ENCODE measurements at places on chromosomes 3 and 15.

DNA sequence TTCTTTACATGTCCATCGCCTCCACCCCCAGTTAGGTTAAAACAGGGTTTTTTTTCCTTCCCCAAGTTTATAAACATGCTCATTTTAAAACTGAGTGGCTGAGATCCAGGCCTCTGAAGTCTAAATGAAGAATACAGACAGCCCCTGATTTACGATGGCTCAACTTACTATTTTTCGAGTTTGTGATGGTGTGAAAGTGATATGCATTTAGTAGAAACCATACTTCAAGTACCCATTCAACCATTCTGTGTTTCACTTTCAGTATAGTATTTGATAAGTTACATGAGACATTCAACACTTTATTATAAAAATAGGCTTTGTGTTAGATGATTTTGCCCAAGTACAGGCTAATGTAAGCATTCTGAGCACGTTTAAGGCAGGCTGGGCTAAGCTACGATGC, 30.5 kb upstream of the GNB5 start:
- no peak for DNase-seq

DNA sequence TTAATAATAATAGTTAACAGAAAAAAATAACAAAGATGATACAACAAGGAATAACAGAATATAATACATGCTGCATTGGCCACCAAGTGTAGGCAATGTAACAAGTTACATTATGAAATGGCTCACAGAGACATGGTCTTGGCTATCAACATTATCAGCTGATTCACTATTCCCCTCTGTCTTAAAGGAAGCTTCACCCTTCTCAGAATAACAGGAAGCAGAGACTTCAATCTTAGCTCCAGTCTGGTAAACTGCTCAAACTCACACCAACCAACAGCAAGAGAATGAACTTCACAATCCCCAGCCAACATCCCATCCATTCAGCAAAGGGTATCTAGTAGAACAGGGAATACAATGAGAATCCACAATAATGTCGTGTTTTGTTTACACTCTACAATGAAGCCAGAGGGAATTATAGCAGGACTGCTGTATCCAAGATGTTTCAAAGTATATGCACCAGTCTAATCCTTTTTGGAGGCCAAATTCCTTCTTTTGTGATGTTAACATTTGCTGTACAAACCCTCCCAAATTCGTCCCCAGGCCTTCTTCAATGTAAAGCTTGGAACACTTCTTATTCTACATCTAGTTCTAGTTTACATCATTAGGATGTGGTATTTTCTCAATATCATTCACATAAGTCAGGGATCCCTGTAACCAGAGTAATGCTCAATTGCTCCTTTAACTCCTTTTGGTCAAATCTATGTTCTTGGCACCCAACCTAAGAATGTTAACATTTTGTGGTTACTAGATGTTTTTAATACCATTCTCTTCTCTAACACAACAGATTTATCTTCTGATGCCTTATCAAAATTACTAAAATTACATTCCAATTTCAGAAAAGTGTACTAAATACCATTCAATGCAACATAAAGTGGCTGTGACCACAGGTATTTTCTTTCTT, 52.4 kb upstream of the CMSS1 start:
- no peak for DNase-seq

- DNase-seq, result no peak
These were observed 187.4 kb upstream of the LINGO1 start for GRCh38 chr15:77819851-77820728.

GRCh38 chr3:68779261-68779660, 153.1 kb downstream of the TAFA4 start:
- no peak for DNase-seq

DNA sequence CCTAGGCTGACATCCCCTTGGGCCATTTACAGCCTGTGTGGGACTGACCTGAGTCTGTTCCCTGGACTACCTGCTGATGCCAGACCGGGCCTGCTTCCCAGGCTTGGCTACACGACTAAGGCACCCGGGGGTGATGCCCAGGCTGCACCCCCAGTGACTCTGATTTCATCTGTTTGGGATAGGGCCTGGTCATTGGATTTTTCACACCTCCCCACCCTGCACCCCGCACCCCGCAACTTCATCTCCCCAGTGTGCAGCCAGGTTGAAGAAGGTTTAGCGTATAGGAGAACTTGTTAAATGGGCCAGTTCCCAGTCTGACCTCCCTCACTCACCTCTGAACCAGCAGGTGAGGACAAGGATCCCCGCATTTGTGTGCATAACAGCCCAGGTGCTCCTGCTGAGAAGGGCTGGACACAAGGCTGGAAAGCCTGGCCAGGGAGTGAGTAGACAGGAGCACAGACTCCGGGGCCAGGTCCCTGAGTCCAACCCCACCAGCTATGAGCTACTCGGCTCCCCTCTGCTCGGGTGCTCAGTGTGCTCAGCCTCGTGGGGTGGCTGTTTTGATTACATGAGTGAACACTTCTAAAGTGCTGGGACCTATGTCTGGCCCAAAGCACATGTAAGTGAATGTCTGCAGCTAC, 18.5 kb downstream of the SLC6A20 start:
- no peak for DNase-seq
